Nucleus accumbens (tissue), 56 donors: ENCODE measurements at places on chromosomes 3 and 15.

GRCh38 chr3:168976969-168977368, 686.5 kb downstream of the MECOM start:
- DNase-seq = no peak

DNA sequence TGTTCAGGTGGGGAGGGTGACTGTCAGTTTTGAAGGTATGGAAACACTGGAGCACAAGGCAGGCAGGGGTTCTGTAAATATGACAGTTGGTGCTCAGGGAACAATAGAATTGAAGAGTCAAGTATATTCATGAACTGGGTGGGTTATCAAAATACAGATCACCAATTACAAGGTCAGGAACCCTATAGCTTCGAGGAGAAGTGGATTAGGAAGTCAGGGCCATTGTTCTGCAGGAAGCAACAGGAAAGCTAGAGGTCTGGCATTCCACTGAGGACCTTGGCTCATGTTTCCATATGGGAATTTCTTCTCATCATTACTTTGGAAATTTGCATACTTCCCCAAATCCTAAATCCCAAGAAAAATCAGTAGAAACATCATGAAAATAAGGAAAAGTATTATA, 125.9 kb downstream of the MYRIP start:
- no peak for DNase-seq

GRCh38 chr3:67598814-67599556, 55.4 kb downstream of the SUCLG2 start:
- DNase-seq = no peak

DNA sequence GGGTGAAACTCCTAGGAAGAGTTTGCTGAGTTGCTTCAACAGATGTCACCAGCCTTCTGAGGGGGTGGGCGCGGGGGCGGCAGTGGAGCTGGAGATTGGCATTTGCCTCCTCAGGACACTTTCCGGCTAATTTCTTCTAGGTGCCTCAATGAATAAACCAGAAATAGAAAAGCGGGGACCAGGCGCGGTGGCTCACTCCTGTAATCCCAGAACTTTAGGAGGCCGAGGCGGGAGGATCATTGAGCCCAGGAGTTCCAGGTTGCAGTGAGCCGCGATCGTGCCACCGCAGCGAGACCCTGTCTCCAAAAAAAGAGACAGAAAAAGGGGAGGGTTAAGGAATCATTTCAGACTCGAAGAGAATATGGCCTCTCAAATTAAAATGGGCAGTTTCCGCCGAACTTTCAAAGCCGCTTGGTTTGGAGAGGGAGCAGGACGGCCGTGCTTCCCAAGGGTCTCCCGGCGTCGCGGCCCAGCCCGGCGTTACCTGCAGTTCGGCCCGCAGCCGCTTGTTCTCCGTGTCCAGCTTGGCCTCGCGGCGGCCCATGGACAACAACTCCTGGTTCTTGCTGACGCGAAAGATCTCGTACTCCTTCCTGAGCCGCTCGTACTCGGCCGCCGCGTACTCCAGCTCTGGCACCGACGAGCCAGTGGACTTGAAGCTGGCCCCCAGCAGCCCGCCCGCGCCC, 587 bp downstream of the NPHP3 start:
- peak; percentile 37 for DNase-seq

GRCh38 chr15:67244971-67245478, 9.4 kb downstream of the AAGAB start:
- DNase-seq = no peak

DNA sequence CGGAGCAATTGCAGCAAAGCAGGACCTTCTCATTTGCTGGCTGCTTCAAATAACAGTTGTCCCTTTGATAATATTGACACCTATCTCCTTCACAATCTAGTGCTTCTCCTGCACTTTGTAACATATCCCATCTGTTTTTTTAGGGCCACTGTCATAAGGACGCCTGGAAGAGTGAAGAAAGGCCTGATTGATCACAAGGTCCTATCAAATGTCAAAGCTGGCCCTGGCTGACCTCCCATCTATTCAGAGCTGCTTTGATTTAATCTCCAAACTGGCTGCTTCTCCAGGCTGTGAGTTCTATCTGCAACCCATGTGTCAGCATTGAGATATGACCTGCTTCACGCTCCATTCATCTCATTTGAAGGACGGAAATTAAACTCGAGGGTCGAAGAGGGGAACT, 601.2 kb upstream of the KCNMB2 start:
- no peak for DNase-seq

- no peak for DNase-seq
These were observed 440.5 kb upstream of the ADAMTS9 start for GRCh38 chr3:65128346-65128745.

DNA sequence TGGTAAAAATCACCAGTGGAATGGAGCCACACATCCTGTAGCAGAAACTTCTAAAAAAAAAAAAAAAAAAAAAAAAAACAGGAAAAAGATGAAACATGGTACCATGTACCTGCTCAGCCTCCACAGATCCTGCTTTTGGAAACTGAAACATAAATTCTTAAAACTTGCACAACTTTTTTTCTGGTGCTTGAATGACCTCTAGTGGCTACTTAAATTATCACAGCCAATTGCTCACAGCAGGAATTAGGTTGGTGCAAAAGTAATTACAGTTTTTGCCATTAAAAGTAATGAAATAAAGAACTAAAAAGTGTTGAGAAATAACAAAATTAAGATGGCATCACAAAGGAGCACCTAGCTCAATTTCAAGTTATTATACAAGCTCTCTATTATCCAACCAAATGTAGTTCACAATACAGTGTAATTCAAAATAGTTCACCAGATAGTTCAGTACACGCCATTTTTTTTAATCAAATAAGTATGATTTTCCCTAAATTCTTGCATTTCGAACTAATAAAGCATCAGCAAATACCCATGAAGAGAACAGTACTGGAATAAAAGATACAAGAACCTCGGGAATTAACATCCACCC, 80.6 kb downstream of the ULK4 start:
- DNase-seq = no peak

- DNase-seq = no peak
These were observed 20.7 kb downstream of the CLDN1 start for GRCh38 chr3:190301591-190301990.

DNA sequence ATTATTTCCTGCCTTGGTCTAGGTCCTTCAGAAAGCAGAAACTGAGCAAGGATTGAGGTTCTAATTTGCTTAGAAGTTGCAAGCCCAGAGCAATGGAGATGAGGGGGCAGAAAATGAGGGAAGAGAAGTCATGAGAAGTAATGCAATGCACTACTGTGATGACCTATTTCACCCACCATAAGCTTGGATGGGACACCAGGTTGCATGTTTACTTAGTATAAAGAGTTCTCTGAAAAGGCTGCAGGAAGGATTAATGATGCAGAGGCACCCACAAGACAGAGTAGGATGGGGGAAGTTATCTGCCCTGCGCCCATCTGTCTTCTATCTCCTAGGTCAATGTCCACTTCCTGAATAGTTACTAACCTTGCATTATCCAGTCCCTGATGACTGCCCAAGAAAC, 84.8 kb upstream of the SNRK start:
- DNase-seq = no peak

DNA sequence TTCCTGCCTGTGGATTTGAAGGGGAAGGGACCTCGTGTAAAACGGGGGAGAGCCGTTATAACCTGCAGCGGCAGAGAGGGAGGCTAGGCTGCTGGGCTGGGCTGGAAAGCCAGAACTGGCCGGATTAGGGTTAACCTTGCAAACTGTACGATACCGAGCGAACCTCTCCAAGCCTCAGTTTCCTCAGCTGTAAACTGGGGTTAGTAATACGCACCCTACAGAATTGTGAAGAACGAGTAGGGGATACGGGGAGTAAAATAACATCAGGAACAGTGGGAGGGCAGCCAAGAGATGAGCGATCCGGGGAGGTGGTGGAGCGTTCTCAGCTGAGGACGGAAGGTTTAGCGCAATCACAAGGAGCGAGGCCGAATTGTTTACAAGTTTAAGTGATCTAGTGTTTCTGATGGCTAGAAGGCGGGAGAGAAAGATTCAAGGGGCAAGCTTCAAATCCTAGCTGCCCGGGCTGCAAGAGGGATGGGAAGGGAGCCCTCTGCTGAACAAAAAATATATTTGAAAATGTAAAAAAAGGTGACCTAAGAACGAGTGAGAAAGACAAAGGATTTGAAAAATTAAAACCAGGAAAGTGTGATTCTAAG, 768 bp upstream of the SEMA5B start:
- DNase-seq = no peak

- DNase-seq = no peak
These were observed 9.3 kb downstream of the VEPH1 start for GRCh38 chr3:157493627-157494550.
